RPMI7951 (cell line): ENCODE measurements at places on chromosomes 1 and 21. TPM values are rescaled to one million over a fixed set of nuclear protein-coding genes. Genes with fewer than 3 reads are reported as not detected.
A peak's percentile ranks its signal among the peaks of the same experiment; 100 is the strongest.

DNA sequence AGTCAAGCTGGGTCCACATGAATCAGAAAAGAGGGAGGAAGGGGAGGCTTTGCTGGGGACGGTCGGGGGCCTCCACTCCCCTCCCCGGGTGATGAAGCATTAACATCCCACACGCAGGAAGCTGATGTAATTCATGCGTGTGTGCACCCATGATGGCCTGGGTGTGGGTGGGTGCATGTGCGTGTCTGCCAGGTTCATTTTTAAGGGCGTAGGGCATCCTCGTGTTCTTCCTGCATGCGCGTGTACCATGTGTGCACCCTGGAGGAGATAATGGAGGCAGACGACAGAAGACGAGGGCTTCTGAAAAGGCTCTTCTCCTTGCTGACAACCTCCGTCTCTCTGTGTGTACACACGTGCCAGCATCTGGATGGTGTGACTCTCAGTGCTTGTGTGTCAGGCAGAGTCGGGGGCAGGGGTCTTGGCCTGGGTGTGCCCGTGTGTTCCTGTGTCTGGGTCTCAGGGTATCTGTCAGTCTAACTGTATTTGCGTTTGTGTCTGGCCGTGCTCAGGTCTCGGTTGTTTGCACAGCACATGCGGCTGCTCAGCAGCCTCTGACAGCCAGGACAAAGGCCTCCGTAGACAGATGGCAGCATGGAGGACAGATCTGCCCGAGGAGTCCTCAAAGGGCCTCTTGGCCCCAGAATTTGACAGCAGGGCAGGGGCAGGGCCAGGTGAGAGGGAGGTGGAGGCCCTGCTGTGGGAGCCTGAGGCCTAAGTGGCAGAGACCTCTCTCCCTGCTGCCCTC lies 2.4 kb downstream of the RAP1GAP start:
- no peak for DNase-seq

DNA sequence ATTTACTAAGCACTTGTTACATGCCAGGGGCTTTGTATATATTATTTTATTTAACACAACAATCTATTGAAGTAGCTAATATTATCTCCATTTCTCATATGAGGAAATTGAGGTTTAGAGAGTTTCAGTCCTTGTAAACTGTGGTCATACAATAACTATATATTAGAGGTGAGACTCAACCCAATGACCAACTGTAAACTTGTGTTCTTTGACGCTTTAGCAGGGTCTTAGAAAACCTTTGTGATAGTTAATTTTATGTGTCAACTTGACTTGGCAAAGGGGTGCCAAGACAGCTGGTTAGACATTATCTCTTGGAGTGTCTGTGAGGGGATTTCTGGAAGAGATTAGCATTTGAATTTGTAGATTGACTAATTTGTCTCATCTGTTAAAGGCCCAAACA lies 252.4 kb upstream of the B3GALT2 start:
- no peak for DNase-seq

- DNase-seq = no peak
Measured at GRCh38 chr21:39525129-39525528, 73.4 kb downstream of the SH3BGR start.

DNA sequence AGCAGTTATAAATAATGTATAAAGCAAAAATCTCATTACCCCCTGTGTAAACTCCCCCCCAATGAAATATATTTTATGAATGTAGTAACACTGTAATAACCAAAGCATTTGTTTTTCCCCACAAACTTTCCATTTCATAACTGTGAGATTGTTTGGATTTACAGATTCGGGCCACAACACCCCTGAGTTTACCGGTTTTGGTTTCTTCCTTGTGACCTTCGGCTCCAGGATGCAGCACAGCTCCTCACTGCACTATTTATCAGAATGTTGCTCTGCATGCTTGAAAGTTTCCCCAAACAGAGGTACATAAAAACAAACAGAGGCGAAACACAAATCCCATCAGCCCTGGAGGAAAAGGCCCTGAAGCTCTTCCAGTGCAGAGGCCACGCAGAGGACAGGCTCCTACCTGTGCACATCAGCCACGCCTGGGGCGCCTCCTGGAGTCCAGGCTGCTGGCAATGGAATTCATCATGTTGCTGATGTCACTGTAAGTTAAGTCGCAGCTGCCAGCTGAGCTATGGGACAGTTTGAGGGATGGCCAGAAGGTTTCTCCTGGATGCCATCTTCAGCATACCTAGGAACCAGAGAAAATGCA lies 122.0 kb downstream of the LMO4 start:
- peak; percentile 27 for DNase-seq

SRSF4 gene
- total RNA-seq = 43.5 and 48.1 TPM in 2 replicates

GRIK3 gene
- not detected in 2 replicates for total RNA-seq

CLIC4 gene
- total RNA-seq = 680 and 835 TPM in 2 replicates
